ENCODE measurements at places on chromosomes 7 and 10.

GRCh38 chr7:157565201-157565626 is 228.4 kb downstream of the DNAJB6 start:
- DNase-seq = no peak

DNA sequence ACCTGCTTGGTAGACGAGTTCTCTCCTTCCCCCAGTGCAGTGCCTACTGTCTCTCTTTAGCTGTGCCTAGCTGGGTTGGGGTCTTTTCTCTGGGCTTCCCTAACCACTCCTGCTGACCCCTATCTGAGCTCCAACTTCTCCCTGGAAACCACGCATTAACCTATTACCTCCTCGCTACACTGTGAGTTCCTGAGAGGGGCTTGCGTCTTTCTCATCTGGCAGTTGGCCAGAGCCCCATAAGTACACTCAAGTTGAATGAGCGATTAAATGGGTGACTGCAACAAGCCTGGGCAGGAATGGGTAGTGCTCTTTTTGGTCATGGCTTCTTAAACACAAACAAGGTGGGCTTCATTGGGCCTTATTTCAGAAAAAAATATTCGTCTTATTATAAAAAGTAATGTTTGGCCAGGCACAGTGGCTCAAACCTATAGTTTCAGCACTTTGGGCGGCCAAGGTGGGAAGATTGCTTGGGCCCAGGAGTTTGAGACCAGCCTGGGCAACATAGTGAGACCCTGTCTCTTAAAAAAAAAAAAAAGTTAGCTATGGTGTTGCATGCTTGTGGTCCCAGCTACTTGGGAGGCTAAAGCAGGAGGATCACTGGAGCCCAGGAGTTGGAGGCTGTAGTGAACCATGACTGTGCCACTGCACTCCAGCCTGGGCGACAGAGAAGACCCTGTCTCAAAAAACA is 41.4 kb downstream of the SYPL1 start:
- no peak for DNase-seq

- no peak for DNase-seq
Measured at GRCh38 chr10:112454910-112455779, 8.1 kb downstream of the VTI1A start.

DNA sequence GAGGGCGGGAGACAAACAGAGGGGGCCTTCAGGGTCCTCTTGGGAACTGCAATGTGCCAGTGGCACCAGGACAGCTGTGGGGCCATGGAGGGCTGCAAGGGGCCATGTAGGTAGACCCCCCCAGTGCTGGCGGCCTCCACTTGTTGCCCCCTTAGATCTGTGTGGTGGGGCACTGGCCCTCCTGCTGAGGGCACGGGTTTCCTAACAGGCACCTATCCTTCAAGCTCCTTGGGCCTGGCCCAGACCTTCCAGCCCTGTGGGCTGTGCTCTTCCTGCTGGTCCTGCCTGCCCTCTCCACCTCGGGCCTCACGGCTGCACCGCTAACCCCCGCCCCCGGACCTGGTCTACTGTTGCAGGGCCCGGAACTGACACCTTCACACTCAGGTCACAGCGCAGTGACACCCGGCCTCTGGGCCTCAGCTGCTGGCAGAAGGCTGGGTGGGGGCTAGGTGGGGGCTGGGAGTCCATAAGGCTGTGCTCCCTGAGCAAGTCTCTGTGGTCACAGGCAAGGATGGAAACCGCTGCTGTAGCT is 12.6 kb downstream of the RASGEF1A start:
- no peak for DNase-seq

GRCh38 chr7:129311429-129311828 is 86.6 kb downstream of the AHCYL2 start:
- DNase-seq = no peak

DNA sequence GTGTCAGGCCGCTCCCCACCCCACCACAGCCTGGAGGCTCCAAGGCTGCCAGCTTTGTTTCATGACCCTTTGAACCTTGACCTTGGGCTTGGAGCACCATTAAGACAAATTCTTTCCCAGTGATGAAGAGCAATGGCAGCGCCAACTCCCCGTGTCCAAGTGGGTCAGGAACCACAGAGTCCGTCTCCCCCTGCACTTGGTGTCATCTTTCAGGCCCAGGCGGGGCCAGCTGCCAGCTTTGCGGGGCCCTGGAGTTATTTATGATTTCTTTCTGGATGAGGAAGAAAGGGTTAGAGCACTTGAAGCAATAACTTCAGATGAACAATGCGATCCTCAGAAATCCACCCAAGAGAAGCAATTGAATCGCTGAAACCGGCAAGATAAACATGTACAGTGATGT is 110.8 kb downstream of the MYL10 start:
- DNase-seq = no peak

DNA sequence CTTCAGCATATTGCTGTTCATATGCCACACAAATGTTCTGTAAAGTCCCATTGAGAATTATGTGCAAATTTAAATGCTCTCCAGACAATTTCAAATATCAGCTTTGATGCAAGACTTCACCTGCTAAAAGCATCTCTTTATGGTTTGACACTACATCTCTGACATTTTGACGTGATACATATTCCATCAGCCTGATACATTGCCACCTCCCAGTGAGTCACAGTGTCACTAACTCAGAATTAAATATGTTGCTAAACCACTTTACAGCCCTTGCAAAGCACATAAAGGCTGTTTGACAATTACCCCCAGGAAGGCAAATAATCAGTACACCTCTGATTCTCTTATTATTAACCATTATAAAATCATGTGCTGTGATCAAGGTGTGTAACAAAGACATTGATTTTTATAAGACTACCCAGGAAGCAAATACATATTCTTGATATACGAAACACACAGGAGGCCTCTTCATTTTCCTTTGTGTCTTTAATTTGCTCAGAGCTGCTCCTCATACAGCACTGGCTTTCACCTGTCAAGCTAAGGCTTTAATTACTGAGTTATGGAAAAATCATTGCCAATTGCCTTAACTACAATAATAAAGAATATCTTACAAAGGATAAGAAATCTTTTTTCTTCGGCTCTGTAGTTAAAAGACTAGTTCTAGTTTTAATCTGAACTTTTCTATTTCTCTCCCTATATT is 547.5 kb upstream of the C7orf33 start:
- no peak for DNase-seq

All from right renal pelvis (tissue), 4 donors.